Memory B cell (primary cell): ENCODE measurements at places on chromosomes 16 and 17.

- no peak for DNase-seq
These were observed 92.8 kb downstream of the HS3ST3A1 start for GRCh38 chr17:13508896-13509295.

GRCh38 chr16:12235110-12235509, 258.6 kb downstream of the SNX29 start:
- DNase-seq: no peak

DNA sequence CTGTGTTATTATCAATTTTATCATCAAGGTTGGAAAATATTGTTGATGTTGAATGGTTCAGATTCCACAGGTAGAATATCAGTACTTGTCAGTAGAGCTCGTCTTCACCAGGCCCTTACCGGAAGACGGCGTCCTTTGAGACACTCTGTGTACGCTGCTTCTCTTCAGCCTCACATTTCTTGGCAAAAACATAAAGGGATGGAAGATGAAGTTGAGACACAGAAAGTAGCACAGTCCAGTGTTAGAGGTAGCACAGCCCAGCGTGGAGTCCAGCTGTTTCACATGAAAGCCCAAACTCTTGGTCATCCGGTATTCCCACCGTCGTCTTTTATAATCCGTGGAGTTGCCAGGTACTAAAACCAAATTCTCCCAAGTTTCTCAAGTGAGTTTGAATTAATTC, 30.4 kb downstream of the ATP2C2 start:
- DNase-seq: no peak

DNA sequence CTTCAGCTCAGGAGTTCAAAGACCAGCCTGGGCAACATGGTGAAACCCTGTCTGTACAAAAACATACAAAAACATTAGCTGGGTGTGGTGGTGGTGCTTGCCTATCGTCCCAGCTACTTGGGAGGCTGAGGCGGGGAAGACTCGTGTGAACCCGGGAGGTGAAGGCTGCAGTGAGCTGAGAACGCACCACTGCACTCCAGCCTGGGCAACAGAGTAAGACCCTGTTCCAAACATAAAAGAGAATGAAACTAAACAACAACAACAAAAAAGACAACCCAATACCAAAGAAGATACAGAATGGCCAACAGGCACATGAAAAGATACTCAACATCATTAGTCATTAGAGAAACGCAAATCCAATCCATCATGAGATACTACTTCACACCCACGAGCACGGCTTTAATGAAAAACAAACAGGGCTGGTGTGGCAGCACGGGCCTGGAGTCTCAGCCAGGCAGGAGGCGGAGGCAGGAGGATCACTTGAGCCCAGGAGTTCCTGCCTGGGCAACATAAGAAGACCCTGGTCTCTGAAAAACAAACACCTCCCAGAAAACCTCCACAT, 7.4 kb upstream of the SLC16A3 start:
- DNase-seq: no peak

DNA sequence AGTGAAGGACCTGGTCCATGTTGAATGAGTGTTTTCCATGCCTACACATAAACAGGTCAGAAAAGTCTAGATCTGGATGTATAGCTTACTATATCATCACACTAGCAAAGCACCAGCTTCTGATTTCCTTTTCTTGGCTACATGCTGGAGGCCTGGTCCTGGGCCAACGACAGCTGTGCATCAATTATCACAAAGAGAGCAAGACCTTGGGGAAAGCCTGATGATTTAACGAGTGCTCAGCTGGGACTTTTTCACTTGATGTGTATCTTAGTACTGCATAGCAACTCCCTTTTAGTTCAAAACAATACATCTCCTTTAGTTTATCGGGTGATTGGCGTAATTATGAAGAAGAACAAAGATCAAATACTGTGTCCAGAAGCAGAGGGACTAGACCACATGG, 358.2 kb downstream of the KIF2B start:
- DNase-seq: no peak

DNA sequence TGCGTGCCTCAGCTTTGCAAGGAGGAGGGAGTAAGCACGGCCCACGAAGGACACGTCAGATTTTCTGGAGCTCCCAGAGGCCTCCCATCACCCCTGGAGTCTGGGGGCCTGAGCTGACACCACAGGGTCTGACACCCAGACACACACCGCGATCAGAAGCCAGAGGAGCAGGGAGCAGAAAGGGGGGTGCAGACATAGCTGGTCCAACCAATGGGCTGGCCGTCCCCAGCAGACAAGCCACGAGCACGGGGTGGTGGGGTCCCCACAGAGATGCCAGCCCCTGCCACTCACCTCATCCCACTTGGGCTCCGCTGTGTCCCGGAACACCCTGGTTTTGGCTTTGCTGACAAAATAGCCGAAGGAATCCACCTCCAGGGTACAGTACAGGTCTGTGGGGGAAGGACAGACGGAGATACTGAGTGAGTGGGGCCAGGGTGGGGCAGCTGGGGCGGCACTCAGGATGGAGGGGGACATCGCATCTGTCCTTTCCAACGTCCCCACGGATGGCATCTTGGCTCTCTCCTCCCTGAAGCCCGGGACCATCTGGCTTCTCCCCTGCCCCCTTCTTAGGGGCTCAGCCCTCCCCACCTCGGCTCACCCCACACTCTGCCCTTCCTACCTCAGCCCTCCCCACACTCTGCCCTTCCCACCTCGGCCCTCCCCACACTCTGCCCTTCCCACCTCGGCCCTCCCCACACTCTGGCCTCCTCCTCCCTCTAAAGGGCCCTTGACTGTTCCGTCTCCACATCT, 53.5 kb downstream of the TIMM22 start:
- no peak for DNase-seq

- DNase-seq: peak; percentile 62
These were observed 17.2 kb downstream of the CD300LB start for GRCh38 chr17:74513987-74514631.

- no peak for DNase-seq
These were observed 12.7 kb upstream of the MLKL start for GRCh38 chr16:74713325-74713724.

DNA sequence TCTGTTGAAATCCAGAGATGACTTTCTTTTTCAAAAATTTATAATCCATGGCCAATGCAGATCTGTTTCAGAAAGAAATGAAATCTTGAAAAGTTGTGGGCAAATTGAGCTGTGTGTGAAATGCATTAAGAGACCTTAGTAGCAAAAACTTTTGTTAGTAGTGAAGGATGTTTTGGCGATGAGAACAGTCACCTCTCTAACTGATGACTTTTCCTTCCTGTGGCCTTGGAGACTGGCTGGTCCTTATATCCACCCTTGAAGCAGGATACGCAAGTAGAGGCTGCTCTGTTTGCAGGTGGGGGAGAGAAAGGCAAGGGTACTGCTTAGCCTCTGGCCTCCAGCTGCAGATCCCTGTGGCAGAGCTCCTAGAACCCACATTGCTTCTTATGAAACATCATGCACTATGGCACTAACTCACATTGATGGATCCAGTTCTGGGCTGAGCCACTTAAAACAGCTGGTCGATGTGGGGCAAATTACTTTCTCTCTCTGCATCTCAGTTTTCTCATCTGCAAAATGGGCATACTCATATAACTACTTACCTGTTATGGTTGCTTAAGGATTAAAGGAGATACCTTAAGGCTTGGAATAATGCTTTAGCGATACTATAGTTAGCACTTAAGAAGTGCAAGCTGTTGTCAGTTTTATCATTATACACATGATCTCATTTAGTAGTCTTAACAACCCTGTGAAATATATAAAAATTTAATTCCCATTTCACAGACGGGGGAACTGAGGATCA, 89.3 kb downstream of the SDR42E1 start:
- no peak for DNase-seq

DNA sequence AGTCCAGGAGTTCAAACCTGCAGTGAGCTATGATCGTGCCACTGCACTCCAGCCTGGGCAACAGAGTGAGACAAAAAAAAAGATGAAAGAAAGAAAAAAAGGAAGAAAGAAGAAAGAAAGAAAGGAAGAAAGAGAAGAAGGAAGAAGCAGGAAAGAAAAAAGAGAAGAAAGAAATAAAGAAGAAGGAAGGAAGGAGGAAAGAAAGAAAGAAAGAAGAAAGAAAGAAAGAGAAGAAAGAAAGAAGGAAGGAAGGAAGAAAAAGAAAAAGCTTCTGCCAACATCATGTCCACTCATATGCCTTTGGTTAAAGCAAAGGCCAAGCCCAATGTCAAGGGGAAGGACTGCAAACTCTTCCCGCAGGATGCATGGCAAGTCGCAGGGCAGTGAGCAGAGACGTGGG, 143.2 kb downstream of the IRX3 start:
- no peak for DNase-seq

GRCh38 chr16:14088155-14088753, 17.1 kb downstream of the MRTFB start:
- DNase-seq: no peak

GRCh38 chr17:4641297-4642195, at the start of gene ALOX15:
Gene ALOX15 (minus strand): TSS chr17:4641678. CDS start chr17:4641651, 27 bp downstream.
- DNase-seq: no peak

- no peak for DNase-seq
These were observed 28.1 kb upstream of the ITGA2B start for GRCh38 chr17:44417553-44417952.

- DNase-seq: no peak
These were observed 76.9 kb upstream of the CREBBP start for GRCh38 chr16:3957344-3957980.

GRCh38 chr17:385178-385835, 32.7 kb upstream of the RPH3AL start:
- no peak for DNase-seq

DNA sequence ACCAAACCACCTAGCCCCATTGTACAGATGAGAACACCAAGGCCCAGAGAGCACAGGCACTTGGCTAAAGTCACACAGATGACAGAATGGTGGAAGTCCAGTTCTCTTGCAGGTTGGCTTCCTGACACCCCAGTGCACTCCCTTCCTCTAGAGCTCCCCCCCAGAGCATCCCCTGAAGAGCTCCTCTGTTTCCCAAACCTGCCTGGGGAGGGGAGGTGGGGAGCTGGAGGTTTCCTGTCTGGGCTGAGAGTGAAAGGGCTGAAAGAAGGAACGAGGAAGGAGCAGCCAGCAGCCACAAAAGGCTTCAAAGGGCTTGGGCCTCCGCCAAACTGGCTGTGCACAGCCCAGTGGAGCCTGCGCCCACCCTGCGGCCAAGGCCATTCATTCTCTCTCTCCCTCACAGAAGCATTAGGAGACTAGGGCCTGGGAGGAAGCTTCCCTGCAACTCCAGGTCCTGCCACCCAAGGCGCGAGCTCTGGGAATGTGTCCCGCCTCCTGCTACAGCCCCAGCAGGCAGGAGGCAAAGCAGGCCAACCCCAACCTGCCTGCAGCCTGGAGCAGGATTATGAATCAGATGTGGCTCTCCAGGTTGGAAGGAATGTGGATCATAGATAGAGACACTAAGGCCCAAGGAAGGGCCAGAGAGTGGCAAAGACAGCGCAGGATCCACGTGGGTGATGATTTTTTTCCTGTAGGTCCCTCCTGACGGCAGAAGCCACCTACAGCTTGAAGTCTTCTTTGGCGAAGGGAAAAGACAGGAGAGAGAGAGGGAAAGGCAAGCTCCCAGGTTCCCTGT, 913 bp downstream of the SLC13A5 start:
- DNase-seq: no peak

GRCh38 chr16:87464691-87465300, 28.0 kb downstream of the ZCCHC14 start:
- no peak for DNase-seq

DNA sequence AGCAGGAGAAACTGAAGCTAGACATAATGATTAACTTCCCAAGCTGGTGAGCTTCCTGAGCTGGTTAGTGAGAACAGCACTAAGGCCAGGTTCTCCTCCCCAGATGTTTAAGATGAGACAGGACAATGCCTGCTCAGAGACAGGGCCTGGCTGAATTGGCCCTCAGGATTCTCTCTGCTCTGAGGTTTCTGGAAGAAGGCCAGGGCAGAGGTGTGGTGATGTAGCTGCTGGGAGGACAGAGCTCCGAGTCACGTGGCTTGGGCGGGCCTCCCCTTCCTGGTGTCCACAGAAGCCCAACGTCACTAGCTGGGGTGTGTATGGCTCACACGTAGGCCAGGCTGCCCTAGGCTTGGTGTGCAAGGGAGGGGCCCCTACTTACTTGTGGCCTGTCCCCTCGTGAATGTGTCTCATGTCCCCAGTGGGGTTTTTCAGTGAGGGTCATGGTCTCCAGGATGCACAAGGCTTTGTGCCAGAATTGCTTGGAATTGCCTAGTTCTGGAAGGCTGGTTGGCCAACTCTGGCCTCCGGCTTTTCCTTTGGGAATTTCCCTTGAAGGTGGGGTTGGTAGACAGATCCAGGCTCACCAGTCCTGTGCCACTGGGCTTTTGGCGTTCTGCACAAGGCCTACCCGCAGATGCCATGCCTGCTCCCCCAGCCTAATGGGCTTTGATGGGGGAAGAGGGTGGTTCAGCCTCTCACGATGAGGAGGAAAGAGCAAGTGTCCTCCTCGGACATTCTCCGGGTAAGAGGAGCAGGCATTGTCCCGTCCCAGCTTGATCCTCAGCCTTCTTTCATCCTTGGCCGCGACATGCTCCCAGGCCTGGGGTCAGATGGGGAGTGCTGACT, 3.4 kb downstream of the NOD2 start:
- no peak for DNase-seq

DNA sequence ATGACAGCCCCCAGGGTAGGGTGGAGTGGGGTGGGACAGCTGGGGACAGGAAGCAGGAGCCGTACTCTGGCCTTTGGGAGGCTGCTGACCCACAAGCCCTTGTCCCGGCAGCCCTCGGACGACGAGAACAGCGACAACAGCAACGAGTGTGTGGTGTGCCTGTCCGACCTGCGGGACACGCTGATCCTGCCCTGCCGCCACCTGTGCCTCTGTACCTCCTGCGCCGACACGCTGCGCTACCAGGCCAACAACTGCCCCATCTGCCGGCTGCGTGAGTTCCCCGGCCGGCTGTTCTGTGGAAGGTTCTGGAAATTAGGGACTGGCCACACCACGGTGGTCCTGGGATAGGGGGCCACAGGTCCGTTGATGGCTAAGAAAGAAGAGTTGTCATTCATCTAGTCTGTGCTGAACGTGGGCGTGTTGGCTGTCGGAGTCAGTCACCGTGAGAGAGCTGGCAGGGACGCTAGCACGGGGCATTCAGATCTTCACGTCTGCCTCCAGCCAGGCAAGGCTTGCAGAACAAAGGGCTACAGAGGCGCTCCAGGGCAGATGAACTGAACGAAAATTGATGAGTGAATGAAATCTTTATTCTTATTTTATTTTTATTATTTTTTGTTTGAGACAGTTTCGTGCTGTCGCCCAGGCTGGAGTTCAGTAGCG, 19.8 kb upstream of the NUDT16L1 start:
- no peak for DNase-seq
